Right kidney (tissue), 9 donors: ENCODE measurements at places on chromosomes 7 and 10.

GRCh38 chr10:44316187-44316921, 68.5 kb downstream of the CXCL12 start:
- DNase-seq = no peak

- no peak for DNase-seq
These were observed 79.0 kb downstream of the COBL start for GRCh38 chr7:51237446-51238133.

DNA sequence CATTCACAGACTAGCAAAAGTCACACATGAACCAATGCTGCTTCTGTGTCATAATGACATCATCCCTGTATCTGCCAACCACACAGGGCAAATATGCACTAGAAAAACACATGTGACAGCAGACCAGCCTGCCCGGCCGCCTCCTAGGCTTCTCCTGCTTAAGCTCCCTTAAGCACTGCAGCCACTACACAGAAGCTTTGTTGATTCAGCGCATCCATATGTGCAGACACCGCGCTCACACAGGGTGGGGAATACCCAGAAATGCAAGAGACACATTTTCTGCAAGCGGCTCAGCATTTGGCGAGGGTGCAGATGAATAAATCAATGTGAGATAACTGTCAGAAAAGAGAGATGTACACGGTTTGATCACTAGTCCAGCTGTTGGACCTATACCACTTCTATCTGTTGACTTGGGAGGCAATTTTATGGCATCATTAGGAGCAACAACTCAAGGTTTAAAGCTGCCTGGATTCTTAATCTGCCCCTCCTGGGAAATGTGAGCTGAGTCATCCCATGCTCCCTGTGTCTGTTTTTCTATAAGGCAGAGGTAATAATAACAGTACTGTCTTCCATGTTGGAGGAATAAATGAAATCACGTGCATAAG, 33.4 kb downstream of the CPXM2 start:
- no peak for DNase-seq

- no peak for DNase-seq
These were observed 14.3 kb downstream of the PTPRN2 start for GRCh38 chr7:158573310-158573709.

GRCh38 chr7:149317986-149318672, 56.1 kb downstream of the ZNF783 start:
- DNase-seq = no peak
